ENCODE measurements at places on chromosomes 6 and 20.

- no peak for DNase-seq
Measured at GRCh38 chr6:139295901-139296300, 4.1 kb upstream of the TXLNB start.

- no peak for DNase-seq
Measured at GRCh38 chr6:170444811-170445211, 108.3 kb downstream of the PSMB1 start.

DNA sequence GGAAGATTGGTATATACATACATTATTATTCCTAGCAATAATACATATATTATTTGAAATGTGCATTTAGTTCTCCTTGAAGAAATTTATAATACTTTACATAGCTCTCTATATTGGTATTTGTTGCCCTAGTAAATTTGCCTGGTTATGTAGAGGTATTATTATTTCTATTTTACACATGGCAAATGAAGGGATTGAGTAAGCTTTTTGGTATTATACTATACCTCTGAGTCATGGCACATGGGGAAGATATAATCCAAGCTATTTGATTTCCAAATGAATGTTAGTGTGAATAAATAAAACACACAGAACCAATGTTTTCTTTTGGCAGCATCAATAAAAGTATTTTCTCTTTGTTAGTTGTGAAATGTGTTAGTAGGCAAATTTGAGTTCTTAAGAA is 409.6 kb upstream of the SLC35B3 start:
- DNase-seq, result no peak

DNA sequence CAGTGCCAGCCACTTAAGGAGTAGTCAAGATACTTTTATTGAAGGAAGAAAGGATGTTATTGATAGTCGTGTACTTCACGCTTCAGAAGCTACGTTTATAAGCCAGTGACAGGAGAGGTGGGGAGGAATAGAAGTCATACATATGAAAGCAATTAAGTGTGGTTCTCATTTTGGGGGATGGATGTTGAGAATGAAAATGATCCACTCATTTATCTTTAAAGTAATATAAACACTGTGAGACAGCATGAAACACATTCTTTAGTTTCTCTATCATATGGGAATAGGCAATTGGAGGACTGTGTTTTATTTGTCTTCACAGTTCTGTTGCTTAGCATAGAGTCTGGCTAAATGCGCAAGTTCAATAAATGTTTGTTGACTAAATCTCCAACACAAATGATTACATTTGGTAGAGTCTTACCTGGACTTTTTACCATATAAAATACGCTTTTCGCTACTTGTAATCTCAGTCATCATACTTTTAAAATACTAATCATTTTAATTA is 35.2 kb downstream of the AK9 start:
- DNase-seq, result no peak

- no peak for DNase-seq
Measured at GRCh38 chr20:3896302-3896701, 7.1 kb downstream of the PANK2 start.

DNA sequence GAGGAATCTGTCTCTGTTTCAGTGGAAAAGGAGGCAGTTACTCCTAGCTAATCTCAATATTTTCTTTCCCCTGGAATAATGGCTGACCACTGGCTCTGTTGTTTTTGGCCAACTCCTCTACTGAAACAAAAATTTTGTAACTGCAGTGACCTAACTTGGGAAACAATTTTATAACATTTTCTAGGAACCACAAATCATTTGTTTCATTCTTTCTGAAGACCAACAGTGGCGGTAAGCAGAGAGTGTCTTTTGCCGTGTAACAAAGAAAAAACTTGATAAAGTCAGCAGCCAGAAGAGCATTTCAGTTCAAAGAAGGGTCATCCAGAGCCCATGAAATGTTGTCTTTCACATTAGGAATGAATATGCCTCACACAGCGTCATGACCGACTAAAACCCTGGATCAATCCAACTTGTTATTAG is 11.8 kb upstream of the BFSP1 start:
- no peak for DNase-seq

- DNase-seq, result no peak
Measured at GRCh38 chr6:145842693-145843546, 28.3 kb upstream of the FBXO30 start.

DNA sequence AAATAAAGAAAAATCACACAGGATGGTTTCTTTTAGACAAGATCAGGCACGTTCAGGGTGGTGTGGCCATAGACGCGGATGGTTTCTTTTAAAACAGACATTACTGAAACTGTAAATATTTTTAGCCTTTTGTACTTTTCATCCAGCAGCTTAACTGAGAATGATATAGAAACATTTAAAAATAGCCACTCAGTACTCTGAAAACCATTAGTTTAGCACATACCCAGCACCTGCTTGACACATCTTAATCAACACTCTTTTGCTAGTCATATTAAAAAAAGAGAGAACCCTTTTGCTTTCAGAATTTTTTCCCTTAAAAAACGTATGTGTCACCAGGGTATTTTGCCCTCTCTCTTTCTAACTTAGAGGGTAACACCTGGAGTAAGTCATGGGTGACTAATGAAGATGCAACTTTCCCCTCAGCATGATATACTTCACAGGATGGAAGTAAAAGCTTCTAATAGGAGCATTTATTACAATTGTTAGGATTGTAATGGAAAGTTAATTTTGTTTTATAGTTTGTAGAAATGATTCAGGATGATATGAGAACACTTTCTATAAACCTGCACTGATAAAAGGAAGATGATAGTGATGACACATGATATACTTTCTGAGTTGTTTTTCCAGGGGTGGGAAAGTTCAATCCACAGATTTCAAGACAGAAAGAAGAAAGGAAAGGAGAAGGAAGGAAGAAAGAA is 45.2 kb downstream of the BACH2 start:
- DNase-seq, result no peak

- DNase-seq, result no peak
Measured at GRCh38 chr6:155066921-155067680, 72.0 kb downstream of the TIAM2 start.

GRCh38 chr6:73521351-73521985 is 636 bp upstream of the EEF1A1 start:
- no peak for DNase-seq

- no peak for DNase-seq
Measured at GRCh38 chr20:59376109-59376841, 75.9 kb downstream of the EDN3 start.

GRCh38 chr6:130473886-130474285 is 108.1 kb downstream of the TMEM200A start:
- no peak for DNase-seq

DNA sequence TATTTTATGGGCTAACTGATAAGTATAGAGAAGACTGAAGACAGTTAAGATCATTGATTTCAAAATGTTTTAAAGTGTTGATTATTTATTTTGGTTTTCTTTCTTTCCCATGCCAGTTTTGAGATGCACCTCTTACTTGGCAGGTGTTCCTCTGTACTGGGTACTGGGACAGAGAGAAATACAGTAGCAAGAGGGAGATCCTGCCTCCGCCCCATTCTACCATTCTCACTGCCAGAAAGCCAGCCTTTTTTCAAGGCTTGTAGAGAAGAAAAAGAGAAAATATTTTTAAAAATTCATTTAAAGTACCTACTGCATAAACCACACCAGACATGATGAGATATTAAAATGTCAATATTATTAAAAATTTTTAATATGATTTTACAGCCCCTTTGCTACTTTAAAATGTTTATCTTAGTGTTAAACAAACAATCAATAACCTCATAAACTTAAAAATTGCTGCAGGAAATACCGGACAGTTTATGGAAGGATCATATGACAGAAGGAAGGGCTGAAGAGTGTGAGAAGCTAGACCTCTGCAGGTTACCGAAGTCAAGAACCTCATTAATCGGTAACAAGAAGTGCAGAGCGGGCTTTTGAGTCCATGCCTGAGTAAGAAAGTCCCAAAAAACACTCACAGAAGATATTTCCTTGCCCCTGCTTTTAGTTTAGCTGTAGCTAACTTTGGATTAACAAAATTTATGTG is 117.8 kb upstream of the ESR1 start:
- no peak for DNase-seq

GRCh38 chr20:5402903-5403531 is 86.3 kb upstream of the PROKR2 start:
- no peak for DNase-seq

DNA sequence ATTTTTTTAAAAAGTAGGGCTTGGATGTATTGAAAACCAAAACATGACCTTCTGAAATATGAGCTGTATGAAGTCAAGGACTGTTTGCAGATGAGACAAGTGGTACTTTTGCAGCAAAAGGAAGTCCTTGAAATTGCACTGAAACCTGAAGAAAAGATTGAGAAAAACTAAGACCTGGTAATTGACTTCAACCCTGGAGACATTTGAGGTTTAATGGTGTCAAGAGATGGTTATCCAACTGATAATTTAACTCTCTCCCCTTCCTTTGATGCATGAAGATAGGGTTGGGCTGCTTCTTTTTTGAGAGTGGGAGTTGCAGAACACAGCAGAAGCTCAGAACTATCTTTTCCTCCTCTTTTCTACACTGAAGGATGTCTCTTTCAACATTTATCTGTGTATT is 180.9 kb upstream of the DTNBP1 start:
- DNase-seq, result no peak

- no peak for DNase-seq
Measured at GRCh38 chr6:51569594-51569993, 517.8 kb downstream of the PKHD1 start.

DNA sequence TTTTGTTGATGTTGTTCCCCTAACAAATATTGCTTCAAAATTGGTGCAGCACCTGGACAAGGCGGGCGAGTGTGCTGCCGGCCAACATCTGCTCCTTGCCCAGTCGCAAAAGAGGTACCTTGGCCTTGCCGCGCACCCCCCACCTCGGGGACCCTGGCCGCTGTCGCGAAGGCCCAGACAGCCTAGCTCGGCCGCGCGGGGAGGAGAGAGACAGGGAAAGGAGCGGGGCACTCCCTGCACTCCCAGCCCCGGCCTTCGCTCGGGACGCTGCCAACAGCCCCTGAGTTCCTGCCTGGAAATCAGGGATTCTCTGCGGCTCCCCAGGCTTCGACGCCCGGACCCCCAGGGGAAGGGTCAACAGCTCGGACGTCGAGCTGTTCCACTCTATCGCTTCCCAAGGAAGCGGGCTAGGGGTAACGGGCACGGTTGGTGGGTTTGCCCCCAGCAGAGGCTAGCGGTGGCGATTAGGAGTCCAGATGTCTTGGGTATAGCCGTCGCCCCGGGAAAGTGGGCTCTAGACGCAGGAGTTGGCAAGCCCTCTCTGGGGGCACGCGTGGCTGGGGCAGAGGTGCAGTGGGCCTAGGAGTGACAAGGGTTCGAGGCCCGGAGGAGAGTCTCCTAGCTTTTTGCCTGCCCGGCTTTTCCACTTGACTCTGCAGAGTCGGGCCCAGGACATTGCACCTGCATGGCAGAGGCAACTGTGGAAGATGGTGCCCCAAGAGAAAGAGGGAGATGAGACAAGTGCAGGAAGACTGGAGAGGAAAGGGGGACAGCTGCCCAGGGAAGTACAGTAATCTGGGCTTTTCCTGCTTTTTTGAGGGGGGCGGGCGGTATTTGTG is 8.2 kb downstream of the POU3F2 start:
- no peak for DNase-seq

- DNase-seq, result no peak
Measured at GRCh38 chr6:156883497-156884252, 106.5 kb downstream of the ARID1B start.

GRCh38 chr20:58749979-58750378 is 57.4 kb downstream of the NPEPL1 start:
- DNase-seq, result no peak

- DNase-seq, result no peak
Measured at GRCh38 chr20:16647875-16648597, 74.8 kb upstream of the KIF16B start.

DNA sequence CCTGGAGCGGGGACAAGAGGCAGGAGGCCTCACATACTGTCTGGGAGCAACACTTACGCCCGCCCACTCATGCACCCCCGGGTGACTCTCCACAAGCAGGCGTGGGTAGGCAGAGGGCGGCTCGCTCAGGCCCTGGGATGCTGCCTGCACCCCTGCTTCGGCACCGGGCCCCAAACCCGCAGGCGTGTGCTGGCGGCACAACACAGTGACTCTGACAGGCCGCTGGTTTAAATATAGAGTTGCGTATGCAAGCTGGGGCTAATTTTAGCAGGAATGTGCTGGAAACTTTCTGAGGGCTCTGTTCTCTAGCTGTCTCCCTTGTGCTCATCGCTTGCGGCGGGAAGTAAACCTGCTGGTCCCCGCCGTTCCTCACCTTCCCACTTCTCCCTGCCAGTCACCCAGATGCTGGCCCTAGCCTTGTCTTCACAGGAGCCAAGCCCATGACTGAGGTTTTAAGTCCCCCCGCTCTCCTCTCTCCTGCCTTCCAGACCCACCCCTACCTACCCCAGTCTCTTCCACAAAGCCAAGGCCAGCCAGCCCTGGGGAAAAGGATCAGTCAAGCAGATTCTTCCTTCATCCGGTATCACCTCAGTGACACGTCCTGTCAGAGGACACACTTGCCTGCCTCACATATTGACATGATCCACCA is 94.5 kb upstream of the FOXP4 start:
- DNase-seq, result no peak

DNA sequence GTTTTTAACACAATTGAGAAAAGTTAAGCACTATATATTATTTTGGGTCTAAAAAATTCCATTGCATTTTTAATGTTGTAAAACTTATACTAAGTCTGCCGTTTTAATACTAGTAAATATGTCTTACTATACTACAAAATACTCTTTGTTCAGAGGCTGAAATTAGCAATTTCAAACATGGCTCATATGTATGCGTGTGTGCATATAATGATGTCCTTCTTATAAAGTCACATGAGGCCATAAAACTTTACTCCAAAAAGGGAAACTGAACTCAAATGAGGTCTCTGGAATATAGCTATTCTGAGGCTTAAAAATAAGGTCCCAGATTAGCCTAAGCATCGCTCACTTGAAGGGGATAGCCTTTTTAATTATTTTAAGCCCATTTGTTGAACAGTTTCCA is 224.0 kb downstream of the MYLK4 start:
- no peak for DNase-seq

- DNase-seq, result no peak
Measured at GRCh38 chr6:161407581-161407980, 133.7 kb upstream of the AGPAT4 start.

- DNase-seq, result no peak
Measured at GRCh38 chr6:129432738-129433137, 277.2 kb downstream of the ARHGAP18 start.

DNA sequence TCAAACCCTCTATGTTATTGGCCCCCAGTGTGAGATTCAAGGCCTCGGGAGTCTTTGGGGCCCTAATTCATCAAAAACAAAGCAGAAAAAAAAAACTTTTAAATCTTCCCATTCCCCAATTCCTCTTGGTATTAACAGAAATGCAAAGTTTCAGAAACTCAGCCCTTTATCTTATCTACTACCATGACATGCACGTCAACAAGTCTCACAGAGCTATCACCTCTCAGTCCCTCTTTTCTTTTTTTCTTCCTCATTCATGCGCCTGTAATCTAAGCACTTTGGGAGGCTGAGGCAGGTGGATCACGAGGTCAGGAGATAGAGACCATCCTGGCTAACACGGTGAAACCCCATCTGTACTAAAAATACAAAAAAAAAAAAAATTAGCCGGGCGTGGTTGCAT is 22.7 kb downstream of the SAMD3 start:
- DNase-seq, result no peak

GRCh38 chr6:9507136-9507895 is 907.6 kb downstream of the TFAP2A start:
- DNase-seq, result no peak
